Body of pancreas (tissue), 4 donors: ENCODE measurements at places on chromosomes 7 and 10.

GRCh38 chr7:77944183-77945182 lies 145.9 kb downstream of the PHTF2 start:
- DNase-seq = no peak

DNA sequence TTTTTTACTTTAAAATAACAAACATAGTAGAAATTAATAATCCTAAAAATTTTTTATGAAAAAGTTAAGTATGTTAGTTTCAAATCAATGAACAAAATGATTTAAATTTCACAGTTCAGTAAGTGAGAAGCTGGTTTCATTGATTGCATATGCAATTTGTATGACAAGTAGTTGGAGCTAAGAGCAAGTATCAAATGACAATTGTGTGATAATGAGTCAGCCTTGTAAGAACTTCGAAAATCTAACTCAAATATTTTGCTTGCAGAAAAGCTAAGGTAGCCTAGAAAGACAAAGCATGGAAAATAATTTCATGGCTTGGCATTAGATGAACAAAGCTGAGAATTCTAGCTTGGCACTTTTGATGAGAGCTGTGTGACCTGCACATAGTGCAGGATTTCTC lies 111.5 kb downstream of the HDAC9 start:
- DNase-seq = no peak

- DNase-seq = no peak
Measured at GRCh38 chr10:31678139-31678536, 250.5 kb downstream of the ARHGAP12 start.

GRCh38 chr10:35797187-35797586 lies 155.1 kb upstream of the FZD8 start:
- DNase-seq = no peak

- DNase-seq = no peak
Measured at GRCh38 chr7:128302139-128302538, 41.6 kb downstream of the RBM28 start.

DNA sequence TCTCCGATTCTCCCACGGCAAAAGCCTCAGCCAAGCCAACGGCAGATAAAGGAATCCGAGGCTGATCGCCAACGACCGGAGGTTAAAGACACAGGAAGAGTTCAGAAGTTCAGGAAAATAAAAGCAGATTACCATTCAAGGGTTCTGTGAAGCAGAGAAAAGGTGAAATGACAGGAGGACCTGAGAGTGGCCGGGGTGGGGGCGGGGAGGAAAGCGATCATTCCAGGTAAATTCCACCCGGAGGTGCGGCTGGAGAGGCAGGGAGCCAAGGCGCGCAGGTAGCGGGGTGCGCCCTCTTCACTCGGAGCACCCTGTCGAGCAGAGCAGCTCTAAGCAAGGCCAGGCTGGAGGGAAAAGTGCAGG lies 35.3 kb upstream of the SEPHS1 start:
- DNase-seq = peak; percentile 60

- no peak for DNase-seq
Measured at GRCh38 chr7:108232076-108232475, 101.9 kb upstream of the LAMB4 start.

- DNase-seq = peak; percentile 55
Measured at GRCh38 chr7:16431646-16432424, 10.5 kb upstream of the CRPPA start.

DNA sequence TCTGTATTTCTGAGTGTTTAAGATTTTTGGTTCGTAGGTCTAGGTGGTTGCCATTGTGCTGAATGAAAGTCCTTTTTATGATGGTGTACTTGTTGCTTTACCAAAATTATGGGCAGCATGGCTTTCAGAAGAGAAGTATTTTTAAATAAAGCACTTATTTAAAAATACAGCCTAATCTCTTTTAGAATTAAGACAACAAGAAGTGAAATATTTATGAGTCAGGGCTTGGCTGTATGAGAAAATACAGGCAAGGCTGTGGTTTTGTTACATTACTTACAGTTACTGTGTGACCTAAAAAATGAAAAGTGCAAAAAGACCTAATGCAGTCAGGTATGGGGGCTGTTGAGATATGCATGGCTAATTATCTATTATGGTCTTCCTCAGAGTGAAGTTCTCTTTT lies 185.2 kb upstream of the PPP1R3A start:
- no peak for DNase-seq

- DNase-seq = no peak
Measured at GRCh38 chr7:79828866-79829265, 305.8 kb upstream of the GNAI1 start.

- DNase-seq = no peak
Measured at GRCh38 chr10:107809889-107810288, 645.4 kb upstream of the SORCS1 start.

DNA sequence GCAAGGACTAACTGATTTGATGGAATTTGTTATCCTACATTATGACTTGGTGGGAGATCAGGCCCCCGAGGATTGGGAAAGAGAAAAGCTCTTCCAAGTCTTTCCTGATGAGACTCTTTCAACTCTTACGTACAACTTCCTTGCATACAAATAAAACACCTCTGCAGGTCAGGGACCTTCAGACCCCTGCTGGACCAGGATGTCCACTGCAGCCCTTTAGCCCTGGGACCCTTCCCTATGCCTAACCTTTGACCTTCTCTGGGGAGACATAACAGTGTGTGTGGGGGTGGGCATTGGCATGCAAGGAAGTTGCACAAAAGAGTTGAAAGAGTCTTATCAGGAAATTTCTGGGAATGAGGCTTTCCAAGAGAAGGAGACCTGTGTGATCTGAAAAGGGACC lies 859.4 kb downstream of the TYW1 start:
- DNase-seq = no peak

DNA sequence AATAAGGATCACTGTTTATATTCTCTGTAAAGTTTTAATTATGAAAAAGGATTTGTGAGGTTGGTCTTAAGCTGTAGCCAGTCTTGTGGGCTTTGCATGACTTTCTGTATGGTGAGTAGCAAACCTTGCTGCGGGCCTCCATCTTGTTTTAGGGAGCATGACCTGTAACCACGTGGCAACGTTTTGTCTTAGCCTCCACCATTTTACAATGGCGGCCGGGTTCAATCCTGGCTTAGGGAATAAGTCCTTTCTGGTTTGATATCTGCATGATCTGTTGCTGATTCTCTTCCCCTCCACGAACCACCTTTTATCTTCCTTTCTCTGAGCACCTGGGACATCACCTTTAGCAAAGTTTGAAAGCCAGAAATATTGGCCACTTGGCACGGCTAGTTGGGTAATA lies 32.5 kb upstream of the OPTN start:
- no peak for DNase-seq

GRCh38 chr7:149284343-149284742 lies 22.3 kb downstream of the ZNF783 start:
- no peak for DNase-seq

DNA sequence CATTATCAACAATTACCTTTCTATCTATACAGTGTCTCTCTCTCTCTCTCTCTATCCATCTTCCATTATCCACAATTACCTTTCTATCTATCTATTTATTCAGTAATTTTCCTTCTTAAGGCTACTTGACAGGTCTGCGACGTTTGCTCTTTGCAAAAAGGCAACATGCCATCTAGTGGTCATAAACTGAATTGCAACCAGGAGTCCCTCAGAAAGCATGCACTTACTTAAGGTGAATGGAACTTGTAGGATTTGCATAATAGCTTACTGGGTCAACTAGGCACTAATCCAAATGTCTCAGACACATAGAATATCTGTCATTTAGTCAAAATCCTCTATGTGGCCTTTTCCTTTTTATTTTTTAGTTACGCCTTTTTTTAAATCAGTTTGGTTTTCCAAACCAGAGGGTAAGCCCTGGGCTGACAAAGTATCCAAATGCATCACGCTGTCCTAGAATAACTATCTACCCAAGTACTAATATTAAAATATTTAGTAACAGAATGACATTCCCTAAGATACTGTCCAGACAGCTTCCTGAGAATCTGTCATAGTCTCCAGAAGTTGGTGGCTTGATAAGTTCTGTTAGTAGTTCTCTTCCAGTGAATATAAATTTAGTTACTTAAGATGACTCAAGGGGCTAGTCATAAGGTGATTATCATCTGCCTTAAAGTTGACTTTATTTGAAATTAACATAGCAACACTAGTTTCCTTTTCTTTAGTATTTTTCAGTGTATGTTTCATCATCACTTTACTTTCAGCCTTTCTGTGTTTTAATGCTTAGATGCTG lies 208.3 kb downstream of the PPP1R3A start:
- peak; percentile 50 for DNase-seq

GRCh38 chr10:19003341-19003740 lies 45.3 kb upstream of the MALRD1 start:
- no peak for DNase-seq

DNA sequence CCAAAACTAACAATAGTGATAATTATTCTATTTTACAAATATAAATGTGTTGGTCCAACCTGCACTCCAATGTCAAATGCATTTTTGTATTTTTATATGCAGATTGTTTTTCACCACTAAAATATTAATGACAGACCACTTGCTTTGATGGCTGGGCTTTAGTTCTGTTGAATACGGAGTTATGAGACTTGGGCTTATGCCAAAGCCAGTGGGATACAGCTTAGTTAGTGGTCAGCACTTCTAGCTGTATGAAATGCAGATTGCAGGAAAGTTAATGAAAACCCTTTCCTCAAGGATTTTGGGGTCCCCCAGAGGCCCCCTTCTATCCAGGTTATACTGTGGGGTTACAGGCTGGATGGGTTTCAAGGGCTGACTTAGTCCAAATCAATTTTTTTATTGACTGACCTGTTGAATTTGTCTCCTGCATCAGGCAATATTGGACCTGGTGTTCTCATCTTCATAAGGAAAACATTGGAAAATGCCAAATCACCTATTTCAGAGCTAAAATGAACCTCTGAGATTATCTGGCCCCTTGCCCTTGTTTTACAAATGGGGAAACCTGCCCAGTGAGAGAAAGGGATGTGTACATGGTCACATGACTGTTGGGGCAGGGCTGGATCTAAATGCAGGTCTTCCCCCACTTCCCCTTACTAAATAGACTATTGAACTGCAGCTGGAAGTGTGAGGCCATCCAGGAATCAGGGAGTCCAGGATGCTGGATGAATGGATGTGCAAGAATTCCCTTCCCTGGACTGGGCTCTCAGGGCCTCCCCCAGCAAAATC lies 1085.3 kb downstream of the KCNMA1 start:
- DNase-seq = no peak

DNA sequence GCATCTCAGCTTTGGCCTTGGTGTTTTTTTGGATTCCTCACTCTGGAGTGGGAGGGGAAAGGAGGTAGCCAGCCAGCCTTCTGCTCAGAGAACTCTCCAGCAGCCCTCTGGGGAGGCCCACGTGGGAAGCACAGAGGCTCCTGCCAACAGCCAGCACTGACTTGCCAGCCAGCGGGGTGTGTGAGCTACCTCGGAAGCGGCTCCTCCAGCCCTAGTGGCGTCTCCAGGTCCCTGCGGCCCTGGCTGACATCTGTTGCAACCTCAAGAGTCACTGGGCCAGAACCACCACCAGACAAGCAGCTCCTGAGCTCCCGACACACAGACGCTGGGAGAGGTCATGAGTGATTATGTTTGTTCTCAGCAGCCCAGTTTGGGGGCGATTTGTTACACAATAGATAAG lies 180.2 kb upstream of the FZD8 start:
- peak; percentile 26 for DNase-seq

- DNase-seq = no peak
Measured at GRCh38 chr7:49483142-49483541, 290.3 kb upstream of the VWC2 start.

GRCh38 chr7:15584575-15584974 lies 22.8 kb upstream of the AGMO start:
- no peak for DNase-seq

GRCh38 chr7:157124690-157125089 lies 14.0 kb upstream of the UBE3C start:
- DNase-seq = no peak

GRCh38 chr7:167090-167855 lies 25.1 kb upstream of the FAM20C start:
- DNase-seq = no peak

GRCh38 chr10:69716711-69717560 lies 84.8 kb upstream of the COL13A1 start:
- peak; percentile 76 for DNase-seq

- DNase-seq = no peak
Measured at GRCh38 chr10:103845972-103846371, 9.4 kb downstream of the SH3PXD2A start.

- DNase-seq = no peak
Measured at GRCh38 chr7:831596-832166, 595 bp upstream of the SUN1 start.

GRCh38 chr7:22934023-22934422 lies 79.9 kb downstream of the HYCC1 start:
- no peak for DNase-seq

- DNase-seq = no peak
Measured at GRCh38 chr10:3812141-3812540, 27.1 kb upstream of the KLF6 start.

DNA sequence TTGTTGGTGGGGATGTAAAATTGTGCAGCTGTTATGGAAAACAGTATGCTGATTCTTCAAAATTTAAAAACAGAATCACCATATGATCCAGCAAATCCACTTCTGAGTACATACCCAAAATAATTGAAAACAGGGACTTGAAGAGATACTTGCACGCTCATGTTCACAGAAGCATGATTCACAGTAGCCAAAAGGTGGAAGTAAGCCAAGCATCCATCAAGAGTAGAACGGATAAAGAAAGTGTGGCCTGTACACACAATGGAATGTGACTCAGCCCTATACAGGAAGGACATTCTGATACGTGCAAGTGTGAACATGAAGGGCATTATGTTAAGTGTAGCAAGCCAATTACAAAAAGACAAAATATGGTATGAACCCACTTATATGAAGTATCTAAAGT lies 696.7 kb upstream of the CELF2 start:
- DNase-seq = no peak

GRCh38 chr10:1086787-1087186 lies 30.6 kb downstream of the WDR37 start:
- no peak for DNase-seq

- no peak for DNase-seq
Measured at GRCh38 chr7:159231017-159231416, 86.3 kb upstream of the VIPR2 start.

GRCh38 chr7:154907651-154908620 lies 95.0 kb downstream of the PAXIP1 start:
- no peak for DNase-seq

GRCh38 chr7:480531-481218 lies 39.0 kb downstream of the PDGFA start:
- DNase-seq = peak; percentile 67
